ENCODE measurements at places on chromosomes 1 and 21.

- no peak for DNase-seq
Observed at GRCh38 chr21:26185021-26185420, 14.5 kb upstream of the APP start.

- DNase-seq = no peak
Observed at GRCh38 chr1:24486331-24487065, 16.1 kb upstream of the RCAN3 start.

- DNase-seq = peak; percentile 90
Observed at GRCh38 chr1:1906185-1907097, 8.6 kb upstream of the CALML6 start.

DNA sequence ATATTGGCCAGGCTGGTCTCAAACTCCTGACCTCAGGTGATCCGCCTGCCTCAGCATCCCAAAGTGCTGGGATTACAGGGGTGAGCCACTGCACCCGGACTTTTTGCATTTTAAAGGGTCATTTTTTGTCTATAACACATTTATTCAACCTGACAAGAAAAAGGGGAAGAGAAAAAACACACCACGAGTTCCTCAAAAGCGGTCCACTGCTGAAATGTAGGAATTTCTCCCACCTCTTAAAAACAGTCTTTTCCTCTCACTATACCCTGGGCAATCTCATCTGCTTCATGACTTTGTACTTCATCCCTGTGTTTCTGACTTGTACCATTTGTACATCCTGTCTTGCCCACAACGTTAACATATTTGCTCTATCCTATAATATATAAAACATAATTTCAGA is 413.3 kb upstream of the PTBP2 start:
- no peak for DNase-seq

GRCh38 chr1:93734999-93735398 is 53.4 kb upstream of the BCAR3 start:
- DNase-seq = peak; percentile 30

DNA sequence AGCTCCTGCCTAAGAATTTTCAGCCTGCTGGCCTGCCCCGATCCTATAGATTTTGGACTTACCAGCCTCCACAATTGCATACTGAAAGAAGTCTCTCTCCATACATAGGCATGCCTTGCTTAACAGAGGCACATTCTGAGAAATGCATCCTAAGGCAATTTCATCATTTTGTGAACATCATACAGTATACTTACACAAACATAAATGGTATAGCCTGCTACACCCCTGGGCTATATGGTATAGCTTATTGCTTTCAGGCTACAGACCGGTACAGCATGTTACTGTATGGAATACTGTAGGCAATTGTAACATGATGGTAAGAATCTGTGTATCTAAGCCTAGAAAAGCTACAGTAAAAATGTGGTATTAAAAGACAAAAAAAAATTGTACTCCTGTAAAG is 174.7 kb downstream of the NRIP1 start:
- DNase-seq = no peak

- DNase-seq = no peak
Observed at GRCh38 chr21:36126621-36127110, 8.2 kb upstream of the CBR3 start.

DNA sequence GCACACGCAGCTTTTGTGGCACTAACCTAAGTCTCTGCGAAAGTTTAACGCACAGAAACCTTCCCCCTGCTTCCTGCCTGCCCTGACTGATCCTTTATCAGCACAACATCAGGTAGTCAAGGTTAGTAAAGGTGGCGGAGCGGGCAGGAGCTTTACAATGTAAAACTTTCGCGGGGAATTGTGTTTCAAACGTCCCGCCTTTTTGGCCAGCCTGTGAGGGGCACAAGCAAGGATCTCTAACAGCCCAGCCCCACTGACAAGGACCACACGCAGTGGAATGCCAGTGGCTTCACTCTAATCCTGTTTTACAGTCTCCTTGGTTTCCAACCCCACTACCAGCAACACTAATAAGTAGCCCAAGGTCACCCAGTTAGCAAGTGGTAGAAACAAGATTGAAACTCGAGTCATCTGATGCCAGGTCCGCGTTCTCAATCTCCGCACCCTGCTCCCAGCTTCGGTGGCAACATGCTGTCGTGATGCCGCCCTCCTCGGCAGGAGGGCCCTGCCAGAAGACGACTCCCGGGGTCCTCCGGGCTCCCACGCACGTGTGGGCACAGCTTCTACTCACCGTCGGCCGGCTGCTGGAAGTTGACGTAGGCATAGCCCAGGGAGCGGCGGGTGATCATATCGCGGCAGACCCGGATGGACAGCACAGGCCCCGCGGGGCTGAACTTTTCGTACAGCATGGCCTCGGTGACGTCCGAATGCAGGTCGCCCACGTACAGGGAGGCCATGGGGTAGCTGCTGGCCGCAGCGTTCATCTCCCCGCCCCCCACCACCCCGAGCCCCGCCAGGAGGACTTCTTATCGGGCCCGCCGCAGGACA is 1.2 kb downstream of the PABPC4 start:
- DNase-seq = peak; percentile 31

- DNase-seq = no peak
Observed at GRCh38 chr1:26520339-26520738, 9.2 kb upstream of the RPS6KA1 start.

GRCh38 chr1:30471307-30471706 is 252.1 kb downstream of the MATN1 start:
- DNase-seq = no peak

GRCh38 chr21:44938772-44939531 is 877 bp upstream of the SLX9 start:
- DNase-seq = no peak

- DNase-seq = no peak
Observed at GRCh38 chr1:215032911-215033526, 49.5 kb upstream of the KCNK2 start.

DNA sequence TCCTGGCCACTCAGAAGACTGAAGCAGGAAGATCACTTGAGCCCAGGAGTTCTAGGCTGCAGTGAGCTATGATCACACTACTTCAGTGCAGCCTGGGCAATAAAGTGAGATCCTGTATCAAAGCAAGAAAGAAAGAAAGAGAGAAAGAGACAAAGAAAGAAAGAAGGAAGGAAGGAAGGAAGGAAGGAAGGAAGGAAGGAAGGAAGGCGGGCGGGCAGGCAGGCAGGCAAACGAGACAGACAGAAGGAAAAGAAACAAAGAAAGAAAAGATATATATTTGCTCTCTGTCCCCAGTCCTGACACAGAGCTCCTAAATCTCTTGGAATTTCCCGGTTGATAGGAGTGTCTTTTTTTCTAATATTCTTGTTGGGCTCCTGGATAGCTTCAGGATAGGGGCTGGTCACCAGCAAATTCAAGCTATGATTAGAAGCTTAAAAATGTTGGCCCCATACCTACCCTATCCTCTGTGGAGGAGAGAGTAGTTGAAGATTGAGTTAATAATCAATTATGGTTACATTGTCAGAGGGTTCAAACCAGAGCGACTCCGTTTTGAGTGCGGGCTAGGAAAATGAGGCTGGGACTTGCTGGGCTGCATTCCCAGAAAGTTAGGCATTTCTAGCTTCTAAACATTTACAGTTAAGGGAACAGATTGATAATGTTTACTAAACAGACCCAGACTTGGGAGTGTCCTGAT is 3.3 kb upstream of the MIGA1 start:
- no peak for DNase-seq

DNA sequence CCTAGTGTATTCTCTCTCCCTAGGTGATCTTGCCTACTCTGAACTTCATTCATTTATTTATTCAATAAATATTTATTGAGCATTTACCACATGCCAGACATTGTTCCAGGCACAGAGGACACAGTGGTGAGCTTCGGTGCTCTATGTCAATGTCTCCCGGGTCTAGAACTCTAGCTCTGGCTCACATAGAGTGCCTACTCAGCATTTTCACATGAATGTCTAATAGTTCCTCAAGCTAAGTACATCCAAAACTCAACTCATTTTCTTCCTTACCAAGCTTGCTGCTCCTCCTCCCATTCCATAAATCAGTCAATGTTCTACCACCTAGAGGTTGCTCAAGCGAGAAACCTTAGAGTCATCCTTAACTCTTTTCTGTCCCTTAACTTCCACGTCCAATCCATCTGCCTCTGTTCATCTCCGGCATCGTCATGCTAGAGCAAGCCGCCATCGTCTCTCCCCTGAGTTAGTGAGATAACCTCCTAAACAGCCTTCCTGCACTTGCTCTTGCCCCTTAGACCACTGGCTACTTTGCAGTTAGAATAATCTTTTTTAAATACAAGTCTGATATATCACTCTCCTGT is 67.5 kb downstream of the TMEM53 start:
- DNase-seq = no peak

DNA sequence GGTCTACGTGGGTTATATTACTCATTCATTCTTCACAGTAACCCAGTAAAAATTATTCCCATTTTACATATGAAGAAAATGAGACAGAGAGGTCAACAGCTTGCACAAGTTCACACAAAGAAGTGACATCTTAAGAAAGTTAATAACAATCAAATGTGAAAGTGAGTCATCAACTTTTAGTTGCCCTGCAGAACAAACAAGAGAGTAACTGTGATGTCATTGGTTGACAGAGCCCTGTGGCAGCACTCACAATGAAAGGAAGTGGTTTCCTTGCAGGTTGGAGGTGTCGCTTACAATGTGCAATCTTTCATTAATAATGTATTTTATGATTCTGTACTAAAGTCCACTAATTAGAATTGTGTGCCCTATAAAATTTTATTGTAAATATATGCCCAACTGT is 369.6 kb downstream of the RYR2 start:
- DNase-seq = no peak

GRCh38 chr21:45513741-45514310 is 28.4 kb downstream of the SLC19A1 start:
- no peak for DNase-seq

DNA sequence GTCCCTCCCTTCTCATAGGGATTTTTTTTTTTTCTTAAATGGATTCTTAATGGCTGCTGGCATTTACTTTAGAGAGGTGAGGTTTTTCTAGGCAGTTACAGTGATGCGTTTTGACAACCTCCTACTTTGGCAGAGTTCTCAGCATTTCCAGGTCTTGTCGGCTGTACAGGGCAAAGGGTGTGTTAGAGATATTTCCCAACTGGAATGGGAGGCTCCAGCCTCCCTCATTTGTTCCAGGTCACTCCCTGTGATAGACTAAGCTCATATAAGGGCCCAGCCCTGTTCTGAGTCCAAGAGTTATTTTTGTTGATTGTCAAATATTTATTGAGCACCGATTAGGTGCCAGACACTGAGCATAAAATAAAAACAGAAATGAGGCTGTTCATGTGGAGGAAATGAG is 7.6 kb upstream of the XKR8 start:
- no peak for DNase-seq

DNA sequence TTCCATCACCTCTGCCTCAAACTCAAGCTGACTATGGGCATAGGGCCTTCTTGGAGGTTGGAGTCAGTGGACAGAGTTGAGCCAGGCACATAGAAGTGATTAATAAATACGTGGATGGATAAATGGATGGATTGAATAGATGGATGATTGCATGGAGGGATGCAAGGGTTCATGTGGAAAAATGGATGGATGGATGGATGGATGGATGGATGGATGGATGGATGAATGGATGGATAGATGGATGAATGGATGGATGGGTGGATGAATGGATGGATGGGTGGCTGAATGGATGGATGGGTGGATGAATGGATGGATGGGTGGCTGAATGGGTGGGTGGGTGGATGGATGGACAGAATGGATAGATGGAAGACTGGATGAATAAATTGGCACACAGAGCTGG is 40.1 kb upstream of the ZBTB40 start:
- no peak for DNase-seq

DNA sequence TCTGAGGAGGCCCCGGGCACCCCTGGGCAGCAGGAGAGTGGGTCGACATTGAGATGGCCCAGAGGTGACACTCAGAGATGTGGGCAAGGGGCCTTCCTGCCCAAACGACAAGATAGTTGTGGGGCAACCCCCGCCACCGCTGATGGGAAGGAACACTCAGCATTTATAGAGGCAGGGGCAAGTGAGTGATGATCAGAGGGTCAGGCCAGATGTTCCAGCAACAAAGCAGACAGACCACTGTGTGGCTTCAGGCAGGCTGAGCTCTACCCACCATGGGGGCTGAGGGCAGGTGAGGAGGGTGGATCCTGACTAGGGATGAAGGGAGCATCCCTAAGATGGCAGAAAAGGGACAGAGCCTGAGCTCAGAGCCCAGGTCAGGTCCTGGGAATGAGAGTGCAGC is 362.7 kb downstream of the PTPRU start:
- no peak for DNase-seq

DNA sequence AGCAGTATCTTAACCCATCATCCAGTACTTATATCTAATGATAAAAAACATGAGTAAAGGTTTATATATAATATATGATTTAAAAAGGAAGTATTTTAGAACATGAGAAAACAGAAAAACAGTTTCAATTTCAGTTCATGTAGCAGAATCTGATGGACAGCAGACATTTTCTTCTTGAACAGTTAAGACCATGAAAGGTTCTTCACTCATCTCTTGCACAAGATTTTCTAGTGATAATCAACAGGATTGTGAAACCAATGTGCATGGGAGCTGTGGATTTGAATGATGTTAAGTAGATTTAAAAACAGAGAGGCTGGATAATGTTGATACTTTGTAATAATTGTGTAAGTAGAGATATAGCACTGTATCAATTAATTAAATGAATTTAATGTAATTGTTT is 1297.6 kb downstream of the BRINP3 start:
- no peak for DNase-seq

GRCh38 chr1:8065369-8065768 is 39.3 kb upstream of the ERRFI1 start:
- no peak for DNase-seq

GRCh38 chr1:159014851-159015250 is 5.1 kb downstream of the IFI16 start:
- no peak for DNase-seq

DNA sequence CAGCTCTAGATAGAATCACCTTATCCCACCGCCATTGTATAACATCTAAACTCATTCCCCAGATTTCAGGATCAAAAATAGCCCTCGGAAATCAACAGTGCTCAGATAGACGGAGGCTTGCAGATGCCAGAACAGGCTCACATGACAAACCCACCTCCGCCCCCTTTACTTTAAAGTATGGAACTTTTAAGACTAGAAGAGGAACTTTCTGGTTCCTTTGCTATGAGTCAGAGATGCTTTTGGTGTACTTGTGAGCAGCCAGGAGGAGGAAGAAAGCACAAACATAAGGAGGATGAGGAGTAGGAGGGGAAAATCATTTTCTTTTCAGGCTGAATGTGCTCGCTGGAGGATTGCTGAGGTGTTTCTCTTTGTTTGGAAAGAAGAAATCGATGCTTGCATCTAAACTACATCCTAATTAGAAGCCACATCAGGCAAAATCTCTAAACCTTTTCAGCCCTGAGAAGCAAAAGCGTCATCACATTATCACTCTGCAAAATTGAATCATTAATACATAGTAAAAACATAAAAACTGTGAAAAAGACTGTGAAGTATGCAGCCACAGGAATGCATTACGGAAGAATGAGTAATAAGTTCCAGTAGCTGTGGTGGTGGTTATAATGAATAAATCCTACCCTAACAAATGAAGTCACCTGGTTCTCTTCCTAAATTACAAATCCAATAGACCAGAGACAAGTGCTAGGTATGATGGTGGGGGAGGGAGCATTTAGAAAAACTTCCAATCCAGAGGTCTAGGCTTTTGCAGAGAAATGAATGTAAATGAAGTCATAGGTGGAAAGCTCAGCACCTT is 251.3 kb downstream of the KCNH1 start:
- DNase-seq = no peak

Measured in HT-29 (cell line).